ENCODE measurements at places on chromosomes 4 and X. TPM values are rescaled to one million over a fixed set of nuclear protein-coding genes. Genes with fewer than 3 reads are reported as not detected.

DNA sequence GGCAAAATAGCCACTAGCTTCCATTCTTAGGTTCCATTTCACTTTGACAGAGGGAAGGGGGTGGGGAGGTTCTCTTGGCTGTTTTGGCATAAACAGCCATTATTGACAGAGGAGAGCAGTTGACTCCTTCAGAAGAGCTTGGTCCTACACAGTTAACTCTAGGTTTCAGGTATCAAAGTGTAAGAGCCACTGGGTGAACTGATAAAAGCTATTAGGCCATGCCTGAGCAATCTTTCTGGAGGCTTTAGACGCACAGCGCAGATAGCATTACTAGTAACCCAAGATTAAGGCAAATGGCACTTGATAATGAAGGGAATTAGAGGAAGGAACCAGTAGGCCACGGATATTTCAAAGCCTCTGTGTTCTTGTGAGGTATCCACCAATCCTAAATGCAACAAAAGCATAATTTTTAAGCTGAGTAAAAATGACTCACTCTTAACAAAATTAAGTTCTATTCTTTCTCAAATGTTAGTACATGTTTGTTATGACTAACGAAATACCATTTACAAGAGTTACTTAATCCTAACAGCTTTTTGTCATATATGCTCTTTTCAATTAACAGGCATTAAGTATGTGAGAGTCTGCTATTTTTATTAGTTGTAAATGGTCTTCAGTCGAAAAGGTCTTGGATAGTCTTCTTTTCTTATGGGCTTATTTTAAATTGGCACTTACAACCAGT is 53.6 kb downstream of the SLC7A11 start:
- peaks cover 4% of the 10 kb centered on the region for H3K36me3 ChIP-seq
- peaks cover 4% of the 10 kb centered on the region for H3K4me1 ChIP-seq
- H3K27ac ChIP-seq, result no peak overlapping the region
- no peak overlapping the region for H3K4me3 ChIP-seq
- no peaks in the 10 kb centered on the region for H3K27me3 ChIP-seq
- no peak for DNase-seq

DNA sequence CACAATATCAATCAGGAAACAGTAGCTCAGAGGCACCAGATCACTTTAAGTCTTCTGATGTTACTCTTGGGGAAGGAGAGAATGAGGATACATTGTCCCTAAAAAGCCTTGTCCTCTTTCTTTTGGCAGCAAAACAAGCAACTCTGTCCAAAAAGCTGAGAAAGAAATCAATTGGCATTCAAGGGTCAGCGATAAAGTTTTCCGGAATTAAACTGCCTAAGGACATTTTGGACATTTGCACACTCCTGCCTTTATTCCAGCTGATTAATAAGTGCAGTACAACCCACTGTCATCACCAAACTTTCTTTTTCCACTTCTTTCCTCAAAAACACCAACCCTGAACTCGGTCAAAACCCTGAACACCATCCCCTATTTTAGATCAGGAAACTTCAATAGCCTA is 85.8 kb upstream of the FAM9A start:
- no peak overlapping the region for H3K4me3 ChIP-seq
- DNase-seq, result no peak
- peaks cover 7% of the 10 kb centered on the region for H3K27me3 ChIP-seq
- no peaks in the 10 kb centered on the region for H3K36me3 ChIP-seq

- peaks cover 3% of the 10 kb centered on the region for H3K27me3 ChIP-seq
- DNase-seq, result no peak
- no peak overlapping the region for H3K4me3 ChIP-seq
- H3K27ac ChIP-seq, result no peak overlapping the region
- H3K36me3 ChIP-seq, result no peaks in the 10 kb centered on the region
- no peaks in the 10 kb centered on the region for H3K4me1 ChIP-seq
These were observed 25.1 kb upstream of the FAM156A start for GRCh38 chrX:52983321-52984000.

- H3K4me3 ChIP-seq, result no peak overlapping the region
- H3K36me3 ChIP-seq, result peaks cover 3% of the 10 kb centered on the region
- H3K27ac ChIP-seq, result no peak overlapping the region
These were observed 230.8 kb upstream of the TET2 start for GRCh38 chr4:104915864-104916263.

The NDST3 gene
- not detected for total RNA-seq

DNA sequence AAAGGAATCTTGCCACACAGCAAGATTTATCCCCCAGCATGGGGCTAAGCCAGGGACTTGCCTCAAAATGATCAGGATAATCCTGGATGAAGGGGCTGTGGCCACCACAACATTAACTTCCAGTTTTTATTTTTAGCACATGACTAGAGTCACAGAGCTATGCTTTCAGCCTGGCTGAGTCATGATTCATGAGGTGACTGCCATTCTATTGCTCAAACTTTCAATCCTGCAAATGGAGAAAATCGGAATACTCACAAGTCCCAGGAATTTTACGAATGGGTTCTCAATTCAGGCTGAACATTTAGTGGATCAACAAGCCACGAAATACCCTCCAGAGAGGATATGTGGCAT is 70.7 kb upstream of the HPGD start:
- H3K36me3 ChIP-seq, result no peaks in the 10 kb centered on the region
- no peak for DNase-seq
- H3K4me1 ChIP-seq, result peaks cover 16% of the 10 kb centered on the region
- no peak overlapping the region for H3K4me3 ChIP-seq
- no peak overlapping the region for H3K27ac ChIP-seq

GRCh38 chr4:10026485-10026884 is 5.2 kb upstream of the SLC2A9 start:
- H3K4me3 ChIP-seq, result no peak overlapping the region
- no peaks in the 10 kb centered on the region for H3K4me1 ChIP-seq
- H3K27ac ChIP-seq, result no peak overlapping the region
- H3K36me3 ChIP-seq, result no peaks in the 10 kb centered on the region
- no peak for DNase-seq
